ENCODE measurements at places on chromosomes 1 and 21. TPM values are rescaled to one million over a fixed set of nuclear protein-coding genes. Genes with fewer than 3 reads are reported as not detected.

Gene HOOK1
- 1.6 TPM for total RNA-seq

Gene ANKRD35
- 0.33 TPM for total RNA-seq

Gene SLC5A3
- total RNA-seq, result 23.3 TPM

DNA sequence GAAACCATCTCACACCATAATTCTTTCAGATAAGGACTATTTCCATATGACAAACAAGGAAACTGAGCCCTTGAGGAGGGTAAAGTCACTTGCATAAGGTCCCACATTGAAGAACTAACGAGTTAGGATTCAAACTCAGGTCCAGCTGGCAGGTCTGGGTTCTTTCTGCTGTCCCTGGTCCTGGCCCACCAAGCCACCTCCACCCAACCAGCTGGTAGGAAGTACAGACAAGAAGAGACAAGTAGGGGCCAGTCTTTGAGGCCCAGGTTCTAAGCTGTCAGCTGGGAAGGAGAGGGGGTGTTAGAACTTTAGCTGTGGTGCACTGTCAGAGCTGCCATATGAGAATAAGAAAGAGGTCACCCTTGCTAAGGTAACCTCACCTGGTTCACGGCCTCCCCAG, 188.6 kb downstream of the TRABD2B start:
- no peak for DNase-seq

- DNase-seq, result no peak
Measured at GRCh38 chr1:231774719-231775335, 148.2 kb downstream of the DISC1 start.

GRCh38 chr1:161407451-161407985, 39.8 kb upstream of the CFAP126 start:
- DNase-seq, result no peak

DNA sequence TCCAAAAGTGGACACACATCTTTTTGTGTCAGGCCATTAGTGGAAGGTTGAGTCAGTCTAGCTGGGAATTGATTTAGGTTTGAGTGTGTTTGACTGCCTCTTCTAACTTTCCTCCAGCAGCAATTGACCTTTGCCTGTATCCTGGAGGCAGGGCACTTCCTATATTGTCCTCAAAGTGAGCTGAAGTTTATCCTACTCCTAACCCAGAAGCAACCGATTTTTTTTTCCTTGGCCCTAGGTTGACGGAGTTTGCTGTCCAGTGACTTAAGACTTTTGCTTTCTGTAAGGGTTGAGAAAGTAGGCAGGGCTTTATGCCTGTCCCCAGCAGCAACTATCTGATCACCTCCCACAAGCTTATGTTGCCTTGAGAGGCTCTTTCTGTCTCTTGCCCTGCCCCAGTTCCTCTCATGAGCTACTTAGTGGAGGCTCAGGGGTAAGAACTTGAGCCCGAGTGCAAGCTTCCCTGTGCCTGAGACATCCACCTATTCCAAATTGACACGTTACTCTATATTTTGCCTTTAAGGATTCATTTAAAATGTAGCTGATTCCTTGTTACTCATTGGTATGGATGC, 30.9 kb downstream of the SLC35F3 start:
- no peak for DNase-seq

GRCh38 chr1:121525355-121525754, 340.6 kb downstream of the SRGAP2C start:
- no peak for DNase-seq

- peak; percentile 44 for DNase-seq
Measured at GRCh38 chr1:78678324-78678723, 28.7 kb downstream of the IFI44 start.

DNA sequence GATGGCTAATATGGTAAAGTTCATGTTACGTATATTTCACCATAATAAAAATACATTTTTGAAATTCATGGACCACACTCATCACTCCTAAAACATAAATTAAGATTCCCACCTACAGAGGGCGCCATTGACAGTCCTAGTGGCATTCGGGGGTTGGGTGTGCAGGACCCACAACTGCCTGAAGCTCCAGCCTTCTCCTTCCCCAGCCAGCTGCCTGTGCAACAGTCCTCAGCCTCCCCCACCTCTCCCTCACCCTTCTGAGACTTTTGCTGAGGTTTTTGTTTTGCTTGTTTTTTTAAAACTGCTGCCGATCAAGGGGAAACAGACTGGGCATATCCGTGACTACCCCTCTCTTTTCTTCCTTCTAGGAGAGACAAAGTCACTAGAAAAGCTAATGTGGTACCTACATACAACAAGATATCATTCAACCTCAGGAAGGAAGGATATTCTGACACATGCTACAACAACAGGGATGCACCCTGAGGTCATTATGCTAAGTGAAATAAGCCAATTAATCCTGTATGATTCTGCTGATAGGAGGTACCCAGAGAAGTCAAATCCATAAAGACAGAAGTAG, 9.2 kb upstream of the EVA1C start:
- DNase-seq, result peak; percentile 55

DNA sequence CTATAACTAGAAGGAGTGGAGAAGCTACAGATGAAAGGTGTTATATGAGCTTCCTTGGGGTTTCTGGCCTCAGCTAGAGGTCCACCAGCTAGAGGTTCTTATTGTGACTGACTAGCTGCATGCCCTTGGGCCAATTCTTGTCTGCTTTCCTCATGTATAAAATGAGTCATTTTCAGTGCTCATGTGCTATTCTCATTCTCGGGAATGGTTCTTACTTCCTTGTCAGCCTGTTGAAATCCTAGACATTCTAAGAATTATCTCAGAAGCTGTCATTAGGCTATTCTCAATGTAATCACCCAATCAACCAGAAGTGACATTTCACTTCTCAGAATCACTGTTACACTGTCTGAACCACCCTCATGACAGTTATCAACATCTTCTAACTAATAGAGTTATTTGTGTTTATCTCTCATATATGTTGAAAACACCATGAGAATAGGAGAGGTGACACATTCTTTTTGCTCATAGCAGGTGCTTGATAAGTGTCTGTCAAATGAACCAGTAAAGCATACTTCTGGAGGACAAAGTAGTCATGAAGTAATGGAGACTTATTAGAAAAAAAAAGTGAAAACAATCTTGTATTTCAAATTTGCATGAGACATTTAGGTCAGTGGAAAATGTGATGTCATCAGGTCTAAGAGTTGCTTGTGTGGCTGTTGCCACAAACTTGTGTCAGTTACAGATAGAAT, 122.8 kb upstream of the IVNS1ABP start:
- peak; percentile 56 for DNase-seq

GRCh38 chr1:5721634-5722215, 270.5 kb downstream of the NPHP4 start:
- no peak for DNase-seq

- DNase-seq, result no peak
Measured at GRCh38 chr1:197391303-197392226, 123.5 kb downstream of the CRB1 start.
